CD8-positive, alpha-beta memory T cell (primary cell): ENCODE measurements at places on chromosomes 5 and 9. TPM values are rescaled to one million over a fixed set of nuclear protein-coding genes. Genes with fewer than 3 reads are reported as not detected.

DNA sequence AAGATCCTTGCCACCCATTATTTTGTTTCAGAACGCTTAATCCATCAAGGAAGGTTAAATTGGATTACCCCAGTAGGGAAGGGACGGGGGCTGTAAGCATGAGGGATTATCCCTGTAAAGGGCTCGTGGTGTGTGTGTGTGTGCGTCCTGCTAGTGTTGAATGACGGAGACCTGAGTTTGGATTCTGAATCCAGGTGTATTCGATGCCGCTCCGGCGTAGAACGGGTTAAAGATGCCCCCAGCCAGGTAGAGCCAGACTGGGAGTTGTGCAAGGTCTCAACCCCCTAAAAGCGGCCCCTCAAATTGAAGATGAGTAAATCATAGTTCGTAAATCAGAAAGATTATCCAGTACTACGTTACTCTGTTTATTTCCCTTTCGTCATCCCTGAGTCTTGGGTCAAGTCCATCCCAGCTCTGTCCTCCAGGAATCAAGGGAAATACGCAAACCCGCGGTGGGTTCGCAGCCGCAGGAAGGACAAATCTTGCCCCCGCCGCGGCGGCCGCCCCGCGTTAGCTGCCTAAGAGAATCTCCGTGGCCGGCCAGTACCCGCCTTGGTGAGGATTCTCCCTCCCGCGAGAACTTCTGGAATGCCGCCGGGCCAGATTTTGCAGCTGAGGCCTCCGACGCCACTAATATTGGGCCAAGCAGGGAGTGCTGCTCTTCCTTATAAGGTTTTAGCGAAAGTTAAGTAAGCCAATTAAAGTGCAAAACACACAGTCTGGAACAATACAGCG, 586 bp upstream of the MTAP start:
- DNase-seq, result no peak

DNA sequence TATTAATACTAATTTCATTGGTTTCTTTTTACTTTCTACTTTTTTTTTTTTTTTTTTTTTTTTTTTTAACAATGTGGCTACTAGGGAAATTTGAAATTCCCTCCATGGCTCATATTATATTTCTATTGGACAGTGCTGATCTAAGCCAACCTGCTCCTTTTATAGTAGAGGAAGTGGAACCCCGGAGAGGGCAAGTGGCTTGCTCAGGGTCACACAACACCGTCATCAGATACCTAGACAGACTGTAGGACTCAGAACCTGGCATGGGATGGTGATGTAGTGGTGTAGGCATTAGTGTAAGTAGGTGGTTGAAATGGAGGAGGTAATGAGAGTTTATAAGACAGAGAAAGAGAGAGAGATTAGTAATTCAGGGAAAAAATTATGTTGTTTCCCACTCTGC, 10.8 kb downstream of the ZNF618 start:
- no peak for DNase-seq

- DNase-seq, result no peak
Measured at GRCh38 chr5:108615216-108615615, 132.5 kb upstream of the FER start.

- no peak for DNase-seq
Measured at GRCh38 chr5:4142842-4143241, 547.2 kb downstream of the IRX1 start.

The SIGMAR1 gene
- total RNA-seq, result 141 TPM
